ENCODE measurements at places on chromosomes 2 and 18. TPM values are rescaled to one million over a fixed set of nuclear protein-coding genes. Genes with fewer than 3 reads are reported as not detected.

- no peaks in the 10 kb centered on the region for H3K36me3 ChIP-seq
- peaks cover 1% of the 10 kb centered on the region for H3K4me1 ChIP-seq
- H3K27me3 ChIP-seq = no peaks in the 10 kb centered on the region
Observed at GRCh38 chr2:45380131-45380836, 230.8 kb downstream of the SRBD1 start.

AGFG1 gene
- 162 TPM for total RNA-seq

DNA sequence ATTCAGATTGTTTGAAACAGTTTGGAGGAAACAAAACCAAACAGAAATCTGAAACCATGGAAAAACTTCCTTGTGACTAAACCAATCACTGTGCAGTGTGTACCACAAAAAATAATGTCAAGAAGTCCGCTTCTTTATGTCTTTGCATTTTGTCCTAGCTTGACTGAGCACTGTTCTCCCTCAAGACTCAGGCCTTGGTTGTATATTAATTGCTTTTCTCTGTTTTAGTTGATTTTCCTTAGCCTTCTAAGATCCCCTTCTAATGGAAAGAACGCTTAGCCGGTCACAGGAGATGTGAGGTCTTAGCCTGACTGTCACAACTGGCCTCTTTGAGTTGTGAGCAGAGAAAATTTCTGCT, 56.6 kb downstream of the LCLAT1 start:
- H3K36me3 ChIP-seq = peaks cover 49% of the 10 kb centered on the region
- H3K27me3 ChIP-seq = no peaks in the 10 kb centered on the region
- H3K27ac ChIP-seq = peak overlapping the region; percentile 83
- DNase-seq = no peak
- peaks cover 41% of the 10 kb centered on the region for H3K4me1 ChIP-seq

DNA sequence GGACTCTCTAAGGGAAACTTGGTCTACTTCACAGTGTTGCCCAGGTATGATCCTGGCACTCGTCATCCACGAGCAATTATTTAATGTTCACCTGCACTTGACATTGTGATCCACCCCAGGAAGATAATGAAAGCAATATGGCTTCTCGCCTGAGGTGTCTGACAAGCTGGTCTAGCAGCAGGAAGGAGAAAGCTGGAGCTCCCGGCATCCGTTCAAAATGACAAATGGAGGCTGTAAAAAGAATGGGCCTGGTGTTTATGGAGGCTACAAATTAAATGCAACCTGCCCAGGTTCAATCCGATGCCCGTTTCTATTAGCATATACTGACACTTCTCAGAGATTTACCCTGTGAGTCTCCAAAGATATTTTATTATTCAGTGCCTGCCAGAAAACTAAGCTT, 317.6 kb downstream of the CTNNA2 start:
- H3K4me1 ChIP-seq = no peaks in the 10 kb centered on the region
- H3K27ac ChIP-seq = no peak overlapping the region
- H3K4me3 ChIP-seq = no peak overlapping the region
- no peaks in the 10 kb centered on the region for H3K27me3 ChIP-seq
- DNase-seq = no peak
- no peaks in the 10 kb centered on the region for H3K36me3 ChIP-seq

ABCG8 gene
- total RNA-seq = not detected

GRCh38 chr2:150609831-150610582, 122.5 kb upstream of the RND3 start:
- H3K4me1 ChIP-seq = no peaks in the 10 kb centered on the region
- no peaks in the 10 kb centered on the region for H3K36me3 ChIP-seq
- no peak for DNase-seq
- H3K4me3 ChIP-seq = no peak overlapping the region

DNA sequence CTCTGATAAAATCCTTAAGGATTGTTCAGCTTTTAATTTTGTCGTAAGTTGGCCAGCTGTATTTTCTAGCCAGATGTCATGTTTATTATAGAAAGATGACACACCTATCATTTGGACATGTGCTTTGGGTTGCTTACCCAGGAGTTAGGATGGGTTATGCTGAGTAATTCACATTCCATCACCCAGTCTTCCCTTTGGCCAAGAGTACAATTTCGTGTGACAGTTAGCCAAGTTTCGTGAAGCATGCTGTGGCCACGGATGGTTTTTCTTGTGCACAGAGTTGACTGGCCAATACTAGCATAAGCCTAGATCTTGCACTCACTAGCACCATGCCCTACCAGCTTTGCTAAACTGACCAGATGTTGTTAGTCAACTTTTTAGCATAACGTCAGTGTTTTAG, 5.8 kb downstream of the MAPRE3 start:
- no peak overlapping the region for H3K27ac ChIP-seq
- H3K4me3 ChIP-seq = no peak overlapping the region
- DNase-seq = no peak
- H3K27me3 ChIP-seq = peaks cover 2% of the 10 kb centered on the region
- H3K36me3 ChIP-seq = no peaks in the 10 kb centered on the region
- peaks cover 6% of the 10 kb centered on the region for H3K4me1 ChIP-seq

ABCG5 gene
- not detected for total RNA-seq

CIB4 gene
- not detected for total RNA-seq

DNA sequence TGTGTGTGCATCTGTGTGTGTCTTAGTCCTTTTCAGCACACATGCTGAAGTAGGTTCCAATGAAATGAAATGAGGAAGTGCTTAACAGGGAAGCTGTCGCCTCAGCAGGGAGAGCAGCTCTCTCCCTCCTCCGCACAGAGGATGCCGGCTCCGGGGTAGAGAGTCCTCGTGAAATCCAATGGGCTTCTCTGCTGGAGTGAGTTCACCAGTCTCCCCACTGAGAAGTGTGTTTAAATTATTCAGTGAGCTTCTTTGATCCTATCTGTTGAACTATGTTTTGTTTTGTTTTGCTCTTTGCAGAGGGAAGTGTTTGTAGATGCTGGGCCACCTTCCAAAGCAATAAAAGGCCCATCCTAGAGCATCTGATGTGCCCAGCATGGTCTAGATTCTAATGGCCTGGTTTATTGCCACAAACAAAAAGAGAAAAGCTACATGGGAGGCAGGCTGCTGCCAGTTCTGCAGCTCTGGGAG, 6.7 kb downstream of the PPP1R7 start:
- DNase-seq = no peak
- H3K4me1 ChIP-seq = peaks cover 23% of the 10 kb centered on the region
- no peak overlapping the region for H3K27ac ChIP-seq
- H3K27me3 ChIP-seq = no peaks in the 10 kb centered on the region
- H3K36me3 ChIP-seq = peaks cover 17% of the 10 kb centered on the region
- H3K4me3 ChIP-seq = no peak overlapping the region

DNA sequence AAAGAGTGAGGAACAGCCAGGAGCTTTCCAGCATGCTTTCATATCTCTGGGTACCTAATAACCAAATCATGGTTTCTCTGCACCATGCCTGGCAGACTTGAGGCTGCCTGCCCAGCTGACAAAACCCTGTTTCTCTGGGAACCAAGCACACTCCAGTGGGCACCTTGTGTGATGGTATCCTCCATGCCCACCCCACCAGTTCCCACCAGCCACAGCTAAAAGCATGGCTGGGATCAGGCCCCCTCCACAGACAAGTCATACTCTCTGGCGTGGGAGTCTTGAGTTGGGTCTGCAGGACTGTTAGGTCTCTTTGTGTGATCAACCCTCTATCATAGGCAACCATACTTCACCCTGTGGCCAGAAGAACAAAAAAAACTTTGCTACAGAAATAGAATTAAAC, 56.0 kb downstream of the TMEM163 start:
- no peak overlapping the region for H3K4me3 ChIP-seq
- no peak for DNase-seq
- H3K4me1 ChIP-seq = peaks cover 19% of the 10 kb centered on the region
- no peaks in the 10 kb centered on the region for H3K36me3 ChIP-seq

ATF2 gene
- total RNA-seq = 44.5 TPM

DNA sequence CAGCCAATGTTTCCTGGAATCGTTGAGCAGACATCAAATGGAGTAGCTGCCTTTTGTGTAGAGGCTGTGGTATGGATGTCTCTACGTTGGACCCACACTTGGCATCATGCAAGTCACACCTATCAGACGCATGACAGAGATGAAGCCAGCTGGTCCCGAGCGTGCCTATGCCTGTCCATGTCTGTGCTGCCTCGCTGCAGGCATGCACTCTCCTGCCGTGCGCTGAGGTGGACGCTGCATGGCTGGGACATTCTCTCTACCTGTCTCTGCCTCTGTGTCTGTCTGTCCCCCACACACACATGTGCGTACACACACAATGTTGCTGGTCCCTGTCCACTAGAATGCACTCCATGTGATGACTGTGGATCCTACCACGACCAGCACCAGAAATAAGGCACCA, 514.2 kb upstream of the MYT1L start:
- no peaks in the 10 kb centered on the region for H3K4me1 ChIP-seq
- DNase-seq = no peak
- no peak overlapping the region for H3K4me3 ChIP-seq
- no peaks in the 10 kb centered on the region for H3K36me3 ChIP-seq
- no peaks in the 10 kb centered on the region for H3K27me3 ChIP-seq

MOGAT1 gene
- not detected for total RNA-seq

ITSN2 gene
- 46.2 TPM for total RNA-seq

NAT8 gene
- not detected for total RNA-seq

GRCh38 chr18:36828157-36828629, 609 bp downstream of the TPGS2 start:
- peak overlapping the region; percentile 86 for H3K4me3 ChIP-seq
- H3K4me1 ChIP-seq = peaks cover 41% of the 10 kb centered on the region
- no peak for DNase-seq
- H3K36me3 ChIP-seq = peaks cover 20% of the 10 kb centered on the region
- H3K27me3 ChIP-seq = no peaks in the 10 kb centered on the region

DNA sequence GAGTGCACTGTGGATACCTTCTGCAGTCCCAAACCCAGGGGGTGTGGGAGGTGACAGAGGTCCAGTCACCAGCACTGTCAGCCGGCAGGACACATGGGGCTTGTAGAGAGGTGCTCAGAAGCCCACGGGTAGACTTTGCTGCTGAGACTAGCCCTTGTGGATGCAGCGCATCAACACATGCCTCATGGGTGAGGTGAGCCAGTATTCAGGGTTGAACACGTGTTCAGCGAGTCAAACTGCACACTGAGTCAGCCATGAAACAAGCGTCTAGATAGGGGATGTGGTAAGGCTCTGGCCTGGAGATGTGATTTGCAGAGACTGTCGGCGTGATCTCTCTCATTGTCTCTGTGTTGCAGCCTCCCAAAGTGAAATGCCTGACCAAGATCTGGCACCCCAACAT, 35.8 kb upstream of the SCLY start:
- H3K27me3 ChIP-seq = no peaks in the 10 kb centered on the region
- H3K4me1 ChIP-seq = peaks cover 17% of the 10 kb centered on the region
- peak; percentile 10 for DNase-seq
- H3K4me3 ChIP-seq = no peak overlapping the region

GRCh38 chr2:127676906-127677305, 1.6 kb upstream of the LIMS2 start:
- H3K4me1 ChIP-seq = peaks cover 5% of the 10 kb centered on the region
- DNase-seq = no peak
- peaks cover 40% of the 10 kb centered on the region for H3K27me3 ChIP-seq
- no peak overlapping the region for H3K4me3 ChIP-seq

PLCL1 gene
- 0.22 TPM for total RNA-seq
